ENCODE measurements at places on chromosomes 11 and 22.

DNA sequence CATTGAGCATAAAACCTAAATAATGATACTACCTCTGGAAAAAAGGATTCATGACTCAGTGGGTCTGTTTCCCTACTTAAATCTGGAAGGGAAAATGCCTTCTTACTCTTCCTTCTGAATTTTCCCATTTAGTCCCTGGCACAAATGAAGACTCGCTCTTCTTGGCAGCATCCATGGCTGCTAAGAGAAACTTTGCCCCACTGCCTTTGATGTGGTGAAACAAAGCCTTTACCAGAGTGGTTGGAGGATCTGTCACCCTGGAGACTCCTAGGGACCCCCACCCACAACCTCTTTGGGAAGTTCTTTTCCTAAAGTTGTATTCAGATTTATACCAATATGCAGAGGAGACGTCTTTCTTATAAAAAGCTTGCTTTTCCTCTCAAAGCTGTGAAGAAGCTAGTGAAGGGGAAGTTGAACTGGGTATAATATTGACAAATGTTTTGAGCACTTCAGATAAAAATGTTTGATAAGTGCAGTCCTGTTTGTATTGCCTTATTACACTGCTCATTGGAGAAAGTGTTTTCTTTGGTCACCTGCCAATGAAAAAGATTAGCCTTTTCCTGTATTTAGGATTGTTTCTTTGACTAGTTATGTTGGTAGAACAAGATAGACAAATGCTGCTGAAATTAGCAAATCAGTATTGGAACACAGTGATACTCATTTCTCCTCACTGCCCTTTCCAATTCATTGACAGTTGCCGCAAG lies 77.3 kb downstream of the ARFGAP2 start:
- no peak for DNase-seq

GRCh38 chr11:112589155-112589554 lies 328.5 kb upstream of the PLET1 start:
- no peak for DNase-seq

- no peak for DNase-seq
Measured at GRCh38 chr11:45650166-45651095, 15.0 kb downstream of the CHST1 start.

DNA sequence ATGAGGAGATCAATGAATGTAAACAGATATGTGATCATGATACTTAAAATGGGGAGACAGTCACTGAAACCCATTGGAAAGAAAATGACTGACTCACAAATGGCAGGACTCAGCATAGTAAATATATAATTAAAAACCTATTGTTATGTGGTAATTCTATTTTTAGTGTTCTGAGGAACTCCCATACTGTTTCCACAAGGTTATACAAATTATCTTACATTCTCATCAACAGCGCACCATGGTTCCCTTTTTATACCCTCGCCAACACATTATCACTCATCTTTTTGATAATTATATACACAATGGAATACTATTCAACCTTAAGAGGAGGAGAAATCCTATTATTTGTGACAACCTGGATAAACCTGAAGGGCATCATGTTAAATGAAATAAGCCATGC lies 17.1 kb downstream of the OR5B21 start:
- DNase-seq, result no peak

- no peak for DNase-seq
Measured at GRCh38 chr22:35407362-35407761, 7.4 kb downstream of the MCM5 start.

GRCh38 chr11:115330684-115331482 lies 173.3 kb downstream of the CADM1 start:
- DNase-seq, result no peak

DNA sequence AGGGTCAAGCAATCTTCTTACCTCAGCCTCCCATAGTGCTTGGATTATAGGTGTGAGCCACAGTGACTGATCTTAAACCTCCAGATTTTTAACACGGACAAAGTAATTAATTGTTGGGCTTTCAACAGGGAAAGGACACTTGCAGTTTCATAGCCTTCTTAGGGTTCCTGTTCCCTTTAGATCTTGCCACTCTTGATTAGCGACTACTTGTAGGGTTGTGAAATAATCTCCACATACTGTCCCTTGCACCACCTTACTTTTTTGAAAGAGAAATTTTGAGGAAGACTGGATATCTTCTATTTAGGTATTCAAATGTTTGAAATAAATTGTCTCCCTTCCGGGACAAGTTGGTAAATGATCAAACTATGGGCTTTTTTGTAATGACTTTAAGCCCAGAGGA lies 7.6 kb downstream of the MS4A4E start:
- DNase-seq, result no peak

DNA sequence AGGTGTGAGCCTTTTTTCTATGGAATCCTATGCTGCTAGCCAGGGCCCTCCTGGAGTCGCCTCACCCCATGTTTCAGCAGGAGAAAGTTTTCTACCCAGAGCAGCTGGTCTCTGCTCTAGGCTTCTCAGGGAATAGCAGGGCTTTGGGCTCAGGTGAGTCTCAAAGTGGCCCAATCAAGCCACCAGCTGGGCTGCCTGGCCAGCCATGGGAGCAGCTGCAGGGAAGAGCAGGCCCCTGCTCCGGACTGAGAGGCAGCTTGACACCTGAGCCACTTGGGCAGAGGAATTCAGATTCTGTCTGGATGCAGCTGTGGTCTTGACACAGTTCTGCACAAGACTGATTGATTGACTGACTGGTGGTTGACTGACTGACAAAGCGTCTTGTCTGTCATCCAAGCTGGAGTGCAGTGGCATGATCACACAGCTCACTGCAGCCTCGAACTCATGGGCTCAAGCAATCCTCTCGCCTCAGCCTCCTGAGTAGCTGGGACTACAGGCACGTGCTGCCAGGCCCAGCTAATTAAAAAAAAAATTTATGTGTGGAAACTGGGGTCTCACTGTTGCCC lies 57.5 kb upstream of the ARFGAP3 start:
- DNase-seq, result no peak

- peak; percentile 16 for DNase-seq
Measured at GRCh38 chr22:17781319-17782031, 7.2 kb upstream of the BID start.

DNA sequence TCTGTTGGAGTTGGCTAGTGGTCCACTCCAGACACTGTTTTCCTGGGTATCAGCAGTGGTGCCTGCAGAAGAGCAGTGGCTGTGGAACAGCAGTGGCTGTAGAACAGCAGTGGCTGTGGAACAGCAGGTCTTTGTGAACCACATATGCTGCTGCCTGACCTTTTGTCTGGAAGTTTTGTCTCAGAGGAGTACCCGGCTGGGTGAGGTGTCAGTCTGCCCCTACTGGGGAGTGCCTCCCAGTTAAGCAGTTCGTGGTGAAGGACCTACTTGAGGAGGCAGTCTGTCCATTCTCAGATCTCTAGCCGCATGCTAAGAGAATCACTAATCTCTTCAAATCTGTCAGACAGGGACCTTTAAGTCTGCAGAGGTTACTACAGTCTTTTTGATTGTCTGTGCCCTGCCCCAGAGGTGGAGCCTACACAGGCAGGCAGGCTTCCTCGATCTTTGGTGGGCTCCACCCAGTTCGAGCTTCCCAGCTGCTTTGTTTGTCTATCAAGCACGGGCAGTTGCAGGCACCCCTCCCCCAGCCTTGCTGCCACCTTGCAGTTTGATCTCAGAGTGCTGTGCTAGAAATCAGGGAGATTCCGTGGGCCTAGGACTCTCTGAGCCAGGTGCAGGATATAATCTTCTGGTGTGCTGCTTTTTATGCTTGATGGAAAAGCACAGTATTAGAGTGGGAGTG lies 89.1 kb upstream of the TRIM48 start:
- DNase-seq, result peak; percentile 1

DNA sequence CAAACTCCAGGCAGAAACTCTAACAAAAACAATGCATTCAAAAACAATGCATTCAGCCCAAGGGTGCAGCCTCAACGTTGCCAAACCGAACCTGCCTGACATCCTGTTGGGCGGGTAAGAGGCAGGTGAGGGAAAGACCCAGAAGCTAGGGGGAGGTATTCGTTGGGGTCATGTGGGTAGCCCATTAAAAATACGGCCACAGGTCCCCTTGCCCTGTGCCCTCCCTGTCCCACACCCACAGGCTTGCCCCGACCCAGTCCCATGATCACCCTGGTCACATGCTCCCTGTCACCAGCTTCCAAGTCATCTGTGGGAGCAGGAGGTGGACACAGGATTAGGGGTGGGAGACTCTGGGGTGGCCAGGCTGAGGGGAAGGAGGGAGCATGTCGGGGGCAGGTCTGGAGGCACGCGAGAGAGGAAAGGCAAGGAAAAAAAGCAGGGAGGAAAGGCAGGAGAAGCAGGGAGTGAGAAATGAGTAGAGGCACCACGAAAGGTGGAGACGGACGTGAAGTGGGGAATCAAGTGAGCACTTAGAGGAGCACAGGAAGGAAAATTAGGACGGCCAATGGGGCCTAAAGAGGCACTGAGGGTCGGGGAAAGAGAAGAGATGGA lies 683 bp downstream of the PLA2G6 start:
- DNase-seq, result no peak

- no peak for DNase-seq
Measured at GRCh38 chr22:37338539-37339246, 56.4 kb downstream of the CYTH4 start.

- no peak for DNase-seq
Measured at GRCh38 chr11:120142441-120143100, 4.7 kb upstream of the TRIM29 start.

DNA sequence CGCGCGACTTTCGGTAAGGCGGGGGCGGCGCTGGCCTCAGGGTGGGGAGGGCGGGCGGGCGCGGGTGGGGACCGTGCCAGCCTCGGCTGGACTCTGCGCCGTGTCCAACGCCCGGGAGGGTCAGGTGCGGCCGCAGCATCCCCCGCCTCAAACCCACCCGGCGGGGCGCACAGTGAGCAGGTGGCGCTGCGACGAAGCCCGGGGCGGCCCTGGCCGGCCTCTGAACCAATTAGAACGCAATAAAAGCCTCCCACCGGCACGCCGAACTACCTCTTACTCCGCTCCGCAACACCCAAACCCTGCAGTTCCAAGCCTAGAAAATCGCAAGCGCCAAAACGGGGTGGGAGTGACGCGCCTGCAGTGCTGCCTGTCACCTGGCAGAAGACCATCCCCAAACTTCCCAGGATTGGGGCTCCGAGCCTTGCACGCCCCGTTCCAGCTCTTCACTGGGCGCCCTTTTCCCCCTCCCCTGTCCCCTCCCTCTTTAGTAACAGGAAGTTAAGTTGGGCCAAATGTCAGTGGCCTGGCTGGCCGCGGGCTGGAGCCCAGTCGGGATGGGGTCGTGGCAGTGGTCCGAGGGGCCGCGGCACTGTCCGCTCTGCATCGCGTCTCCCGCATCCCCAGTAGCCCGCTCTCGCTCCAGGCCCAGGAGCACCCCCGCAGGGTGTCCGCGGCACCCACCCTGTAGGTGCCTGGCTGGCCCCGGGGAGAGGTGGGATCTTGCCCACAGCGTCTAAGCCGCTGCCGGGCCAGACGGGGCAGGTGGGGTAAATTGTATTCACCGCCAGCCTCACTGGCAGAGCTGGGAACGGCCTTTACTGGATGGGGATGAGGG lies 541 bp downstream of the MICAL2 start:
- peak; percentile 43 for DNase-seq

DNA sequence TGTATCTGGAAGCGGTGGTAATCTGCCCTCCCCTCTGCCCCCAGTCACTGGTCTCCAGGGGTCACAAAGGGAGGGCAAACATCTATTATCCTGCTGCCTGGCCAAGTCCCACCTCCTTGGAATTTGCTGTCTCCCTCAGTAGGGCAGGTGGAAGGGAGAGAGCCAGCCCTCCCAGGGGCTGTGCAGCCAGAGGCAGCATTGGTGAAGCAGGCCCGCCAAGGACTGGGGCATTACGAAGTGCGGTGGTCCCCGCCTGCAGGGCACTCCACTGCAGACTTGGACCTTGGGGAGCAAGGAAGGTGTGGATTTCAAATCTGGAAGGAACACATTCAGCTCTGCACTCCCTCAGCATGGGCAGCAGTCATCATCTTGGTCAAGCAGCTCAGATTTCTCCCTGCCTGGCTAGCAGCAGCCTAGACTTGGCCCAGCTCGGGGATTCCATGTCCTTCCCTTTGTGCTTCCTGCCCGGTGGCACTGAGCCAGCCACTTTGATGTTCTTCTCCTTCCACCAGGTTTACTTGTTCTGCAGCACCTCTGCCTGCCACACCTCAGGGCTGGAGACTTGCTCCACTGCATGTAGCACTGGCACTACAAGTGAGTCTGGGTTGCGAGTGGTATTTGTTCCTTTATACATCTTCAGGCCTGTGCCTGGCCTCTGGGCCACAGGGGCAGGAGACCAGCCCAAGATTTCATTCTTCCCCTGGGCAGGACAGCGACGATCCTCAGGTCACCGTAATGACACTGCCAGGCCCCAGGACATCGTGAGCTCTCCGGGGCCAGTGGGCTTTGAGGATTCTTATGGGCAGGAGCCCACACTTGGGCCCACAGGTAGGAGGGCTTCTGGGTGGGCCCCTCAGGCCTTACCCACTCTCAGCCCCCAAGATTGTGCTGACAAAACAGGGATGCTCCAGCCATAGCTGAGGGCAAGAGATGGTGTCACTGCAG lies 7.4 kb downstream of the ZP1 start:
- no peak for DNase-seq

DNA sequence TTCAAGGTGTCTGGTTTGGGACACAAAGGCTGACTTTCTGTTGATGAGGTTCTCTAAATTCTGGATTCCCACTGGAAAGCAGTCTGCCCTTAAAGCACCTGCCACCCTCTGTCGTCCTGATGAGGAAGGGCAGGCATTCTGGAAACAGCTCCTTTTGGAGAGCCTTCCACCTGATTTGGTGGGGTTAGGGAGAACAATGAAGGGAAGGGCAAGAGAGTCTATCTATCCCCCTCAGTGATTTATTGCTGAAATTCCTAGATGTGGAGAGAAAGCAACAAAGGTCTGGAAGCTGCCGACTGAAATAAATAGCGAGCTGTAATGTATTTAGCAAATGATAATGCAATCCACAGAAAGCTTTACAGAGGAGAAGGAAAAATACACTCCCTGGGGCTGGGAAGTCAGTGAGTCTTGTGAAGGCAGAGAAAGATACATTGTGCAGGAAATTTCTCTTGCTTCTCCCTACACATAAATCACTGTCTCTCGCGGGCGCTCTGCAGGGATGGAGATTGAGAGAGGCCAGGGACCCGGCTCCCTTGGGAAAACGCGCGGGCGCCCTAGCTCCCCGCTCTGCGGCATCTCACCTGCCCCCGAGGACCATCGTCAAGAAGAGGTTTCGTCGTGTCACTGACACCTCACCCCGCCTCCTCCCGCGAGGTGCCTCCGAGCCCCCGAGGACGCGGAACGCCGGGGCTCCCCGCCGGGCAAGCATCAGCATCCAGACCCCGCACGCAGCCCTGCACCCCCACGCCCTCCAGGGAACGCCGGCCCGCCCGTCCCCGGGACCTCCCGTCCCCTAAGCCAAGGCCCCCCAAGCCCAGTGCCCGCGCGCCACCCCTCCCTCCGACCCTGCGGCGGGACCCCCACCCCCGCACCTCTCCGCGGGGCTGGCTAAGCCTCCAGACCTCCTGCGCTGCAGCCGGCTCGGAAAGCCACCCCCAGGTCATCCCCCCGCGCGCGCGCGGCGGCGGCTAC lies 673 bp downstream of the CDON start:
- peak; percentile 58 for DNase-seq

GRCh38 chr11:77440678-77441077 lies 33.2 kb downstream of the PAK1 start:
- DNase-seq, result no peak

DNA sequence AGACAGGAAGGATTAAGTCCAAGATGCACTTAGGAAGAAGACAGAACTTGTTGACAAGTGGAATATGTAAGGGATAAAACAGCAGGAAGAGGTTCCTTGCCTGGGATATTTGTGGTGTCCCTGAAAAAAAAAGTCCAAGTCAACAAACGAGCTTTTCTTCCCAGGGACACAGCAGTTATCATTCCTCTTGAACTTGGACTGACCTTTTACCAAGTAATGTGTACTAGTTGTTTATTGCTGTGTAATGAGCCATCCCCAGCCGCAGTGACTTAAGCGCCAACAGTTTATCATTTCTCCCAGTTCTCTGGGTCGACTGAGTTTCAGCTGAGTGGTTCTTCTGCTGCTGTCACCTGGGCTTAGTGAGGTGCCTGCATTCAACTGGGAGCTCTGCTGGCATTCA lies 37.0 kb downstream of the KREMEN1 start:
- no peak for DNase-seq
